Posterior vena cava (tissue), 2 donors: ENCODE measurements at places on chromosomes 16 and 17.

DNA sequence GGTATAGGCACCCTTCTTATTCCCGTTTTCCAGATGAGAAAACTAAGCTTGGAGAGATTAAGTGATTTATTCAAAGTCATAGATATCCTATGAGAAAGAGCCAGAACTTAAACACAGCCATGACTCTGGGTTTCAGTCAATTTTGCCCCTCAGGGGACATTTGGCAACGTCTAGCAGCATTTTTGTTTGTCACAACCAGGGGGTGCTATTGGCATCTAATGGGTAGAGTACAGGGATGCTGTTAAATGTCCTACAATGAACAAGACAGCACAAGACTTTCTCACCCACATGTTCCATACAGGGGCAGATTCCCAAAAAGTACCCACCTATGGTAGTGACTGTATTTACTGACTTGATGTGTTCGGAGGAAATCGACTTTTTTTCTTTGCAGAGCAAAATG is 4.8 kb upstream of the SHISA9 start:
- DNase-seq, result no peak

GRCh38 chr17:19357761-19358160 is 4.8 kb downstream of the B9D1 start:
- peak; percentile 28 for DNase-seq

- DNase-seq, result no peak
Observed at GRCh38 chr17:33072421-33073161, 80.9 kb downstream of the SPACA3 start.

- DNase-seq, result no peak
Observed at GRCh38 chr16:12541672-12542071, 262.0 kb downstream of the CPPED1 start.

DNA sequence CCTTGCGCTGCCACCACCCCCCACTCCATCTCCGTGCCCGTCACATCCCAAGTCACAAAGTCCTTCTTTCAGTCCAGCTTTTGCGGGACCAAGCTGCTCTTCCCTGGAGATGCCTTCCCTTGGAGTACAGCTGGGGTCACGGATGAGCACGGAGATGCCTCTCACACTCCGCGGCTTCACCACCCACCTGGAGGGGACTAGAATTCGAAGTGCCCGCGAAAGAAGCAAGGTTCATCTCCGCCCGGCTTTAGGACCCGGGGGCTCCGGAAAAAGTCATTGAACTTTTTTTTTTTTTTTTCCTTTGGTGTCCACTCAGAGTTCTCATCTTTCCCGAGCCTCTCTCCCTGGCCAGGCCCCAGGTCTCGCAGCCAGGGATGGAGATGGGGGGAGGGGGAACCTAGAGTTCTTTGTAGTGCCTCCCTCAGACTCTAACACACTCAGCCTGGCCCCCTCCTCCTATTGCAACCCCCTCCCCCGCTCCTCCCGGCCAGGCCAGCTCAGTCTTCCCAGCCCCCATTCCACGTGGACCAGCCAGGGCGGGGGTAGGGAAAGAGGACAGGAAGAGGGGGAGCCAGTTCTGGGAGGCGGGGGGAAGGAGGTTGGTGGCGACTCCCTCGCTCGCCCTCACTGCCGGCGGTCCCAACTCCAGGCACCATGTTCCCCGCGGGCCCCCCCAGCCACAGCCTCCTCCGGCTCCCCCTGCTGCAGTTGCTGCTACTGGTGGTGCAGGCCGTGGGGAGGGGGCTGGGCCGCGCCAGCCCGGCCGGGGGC is at the start of gene FKBP10:
Gene FKBP10 (plus strand): TSS at position 624 of the 771 bp plus-strand sequence. CDS start 31 bp downstream, at position 655.
- DNase-seq, result peak; percentile 90

DNA sequence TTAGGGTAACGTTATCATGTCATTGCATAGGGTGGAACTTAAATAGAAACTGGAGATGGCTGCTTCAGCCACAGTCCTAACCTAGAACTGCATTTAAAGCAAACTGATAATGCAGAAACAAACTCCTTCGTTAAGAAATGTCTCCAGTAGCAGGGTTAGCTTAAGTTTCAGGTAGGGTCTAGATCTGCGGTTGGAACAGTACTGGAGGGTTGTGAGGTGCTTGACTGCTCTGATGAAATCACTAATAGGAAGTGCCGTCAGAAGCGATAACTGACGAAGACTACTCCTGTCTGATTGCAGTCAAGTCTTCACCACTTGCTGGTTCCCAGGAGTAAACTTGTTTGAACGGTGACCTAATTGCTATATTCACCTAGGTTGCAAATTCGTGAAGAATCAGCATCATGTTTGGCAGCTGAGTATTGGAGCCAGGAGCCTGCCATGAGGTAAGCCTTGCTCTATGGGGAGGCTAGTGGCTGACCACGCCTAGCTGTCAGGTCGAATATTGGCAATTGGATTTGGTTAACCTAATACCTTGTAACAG is 24.5 kb downstream of the TRPV2 start:
- DNase-seq, result no peak

DNA sequence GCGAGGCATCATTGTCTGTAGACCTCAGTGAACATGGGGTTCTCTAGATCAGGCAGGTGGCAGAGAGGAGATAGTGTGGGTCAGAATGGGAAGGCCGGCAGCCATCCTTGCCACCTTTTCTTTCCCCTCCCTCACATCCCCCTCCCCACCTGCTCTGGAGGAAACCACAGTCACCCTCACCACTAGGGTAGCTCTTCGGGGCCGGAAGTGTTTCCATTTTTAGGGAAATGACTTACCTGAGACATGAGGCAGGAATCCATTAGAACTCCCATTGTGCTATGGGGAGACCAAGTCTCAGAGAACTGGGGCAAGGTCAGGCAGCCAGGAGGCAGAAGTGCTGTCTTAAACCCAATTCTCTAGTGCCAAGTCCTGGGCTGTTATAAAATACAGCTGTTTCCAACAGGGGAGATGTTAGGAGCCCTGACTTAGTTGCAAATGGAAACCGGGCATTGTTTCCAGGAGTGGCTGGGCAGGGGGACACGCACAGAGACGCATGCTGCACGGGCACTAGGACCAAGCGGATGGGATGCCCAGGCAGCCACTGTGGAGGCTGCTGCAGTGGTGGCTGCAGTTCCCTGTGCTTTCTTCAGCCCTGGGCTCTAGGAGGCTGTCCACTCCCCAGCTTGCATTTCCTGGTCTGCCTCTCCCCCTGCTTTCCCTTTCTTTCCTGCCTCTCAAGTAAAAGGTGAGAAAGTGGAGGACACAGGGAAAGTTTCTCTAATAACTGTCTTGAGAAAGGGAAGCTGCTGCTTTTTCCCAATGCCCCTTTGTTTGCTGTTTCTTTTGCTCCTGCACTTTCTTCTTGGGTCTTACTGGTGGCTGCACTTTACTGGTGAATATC is 2.8 kb downstream of the HAS3 start:
- peak; percentile 32 for DNase-seq

- peak; percentile 86 for DNase-seq
Observed at GRCh38 chr17:42459256-42459800, 650 bp downstream of the ATP6V0A1 start.

DNA sequence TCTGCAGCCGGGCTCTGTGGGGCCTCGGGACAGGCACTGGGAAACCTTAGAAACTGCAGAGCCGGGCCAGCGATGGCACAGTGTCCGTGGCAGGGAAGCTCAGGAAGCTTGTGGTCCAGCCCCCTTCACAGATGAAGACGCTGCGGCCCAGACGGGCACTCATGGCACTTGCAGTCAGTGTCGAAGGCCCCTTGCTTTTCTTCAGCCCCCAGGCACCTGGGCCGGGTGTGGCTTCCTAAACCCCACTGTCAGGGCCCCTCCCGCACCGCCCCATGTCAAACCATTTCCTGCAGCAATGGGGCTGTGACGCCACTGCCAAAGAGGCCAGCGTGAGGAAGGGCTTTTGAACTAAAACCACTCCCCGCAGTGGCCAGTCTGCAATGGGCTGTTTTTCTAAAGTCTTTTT is 164.0 kb downstream of the LAT start:
- no peak for DNase-seq

- DNase-seq, result no peak
Observed at GRCh38 chr16:400061-400591, 1.6 kb upstream of the DECR2 start.

- no peak for DNase-seq
Observed at GRCh38 chr17:68085771-68086381, 50.3 kb downstream of the KPNA2 start.
